ENCODE measurements at places on chromosomes 12 and 14. TPM values are rescaled to one million over a fixed set of nuclear protein-coding genes. Genes with fewer than 3 reads are reported as not detected.
A peak's percentile ranks its signal among the peaks of the same experiment; 100 is the strongest.

TPPP2 gene
- total RNA-seq = not detected

DNA sequence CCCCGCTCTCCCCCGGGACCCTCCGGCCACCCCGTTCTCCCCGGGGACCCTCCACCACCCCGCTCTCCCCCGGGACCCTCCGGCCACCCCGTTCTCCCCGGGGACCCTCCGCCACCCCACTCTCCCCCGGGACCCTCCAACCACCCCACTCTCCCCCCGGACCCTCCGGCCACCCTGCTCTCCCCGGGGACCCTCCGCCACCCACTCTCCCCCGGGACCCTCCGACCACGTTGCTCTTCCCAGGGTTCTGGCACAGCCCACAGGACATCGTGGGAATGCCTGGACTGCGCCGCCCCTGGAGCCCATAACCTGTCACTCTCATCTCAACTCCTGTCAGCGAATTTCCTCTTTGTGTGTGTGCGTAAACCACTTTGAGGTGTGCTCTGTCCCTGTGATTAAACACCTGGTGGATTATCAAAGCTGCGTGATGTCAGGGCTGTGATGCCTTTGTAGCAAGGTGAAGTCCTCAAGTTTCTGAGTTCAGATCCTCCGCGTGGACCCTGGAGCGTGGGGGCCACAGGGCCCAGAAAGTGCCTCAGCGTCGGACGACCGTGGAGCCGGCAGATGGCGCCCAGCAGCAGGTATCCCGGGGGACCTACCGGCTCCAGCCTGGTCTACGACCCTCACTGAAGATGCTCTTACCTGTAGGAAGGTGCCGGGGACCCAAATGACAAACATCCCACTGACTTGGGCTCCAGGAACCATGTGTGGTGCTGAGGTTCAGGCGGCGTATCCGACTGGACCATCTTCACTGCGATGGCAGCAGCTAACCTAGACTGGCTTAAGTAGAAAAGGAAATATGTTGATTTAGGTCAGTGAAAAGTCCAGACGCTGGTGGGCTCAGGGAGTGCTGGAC lies 63.2 kb upstream of the GALNT9 start:
- H3K27me3 ChIP-seq = no peaks in the 10 kb centered on the region
- no peaks in the 10 kb centered on the region for H3K36me3 ChIP-seq
- no peaks in the 10 kb centered on the region for H3K4me1 ChIP-seq
- H3K4me3 ChIP-seq = no peak overlapping the region

- H3K4me3 ChIP-seq = no peak overlapping the region
- no peaks in the 10 kb centered on the region for H3K27me3 ChIP-seq
Measured at GRCh38 chr12:101021911-101022388, 188.1 kb downstream of the SLC5A8 start.

PPP1R36 gene
- 2.3 TPM for total RNA-seq

LRP1-AS gene
- total RNA-seq = not detected

TMEM132C gene
- total RNA-seq = 7.2 TPM

DACT1 gene
- total RNA-seq = 9.8 TPM

AKAP3 gene
- 2.2 TPM for total RNA-seq

DCN gene
- total RNA-seq = 1,702 TPM

DNA sequence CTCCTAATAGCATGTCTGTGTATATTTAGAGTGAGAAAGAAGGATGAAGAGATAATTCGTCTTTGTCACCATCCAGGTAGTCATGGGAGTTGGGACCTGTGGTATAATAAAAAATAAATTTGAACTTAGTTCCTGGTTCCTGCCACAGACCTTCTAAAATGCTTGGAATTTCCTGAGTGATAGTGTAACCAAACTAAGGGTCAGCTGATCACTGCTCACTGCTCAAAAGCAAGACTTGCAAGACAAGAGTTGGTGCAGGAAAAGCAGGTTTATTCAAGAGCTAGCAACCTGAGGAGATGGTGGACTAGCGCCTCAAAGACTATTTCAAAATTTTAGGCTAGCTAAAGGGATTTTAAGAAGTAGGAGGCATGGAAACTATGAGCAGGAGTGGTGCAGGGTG lies 19.1 kb downstream of the ANG start:
- peak; percentile 43 for DNase-seq
- H3K27me3 ChIP-seq = no peaks in the 10 kb centered on the region
- no peak overlapping the region for H3K4me3 ChIP-seq
- no peaks in the 10 kb centered on the region for H3K4me1 ChIP-seq

DNA sequence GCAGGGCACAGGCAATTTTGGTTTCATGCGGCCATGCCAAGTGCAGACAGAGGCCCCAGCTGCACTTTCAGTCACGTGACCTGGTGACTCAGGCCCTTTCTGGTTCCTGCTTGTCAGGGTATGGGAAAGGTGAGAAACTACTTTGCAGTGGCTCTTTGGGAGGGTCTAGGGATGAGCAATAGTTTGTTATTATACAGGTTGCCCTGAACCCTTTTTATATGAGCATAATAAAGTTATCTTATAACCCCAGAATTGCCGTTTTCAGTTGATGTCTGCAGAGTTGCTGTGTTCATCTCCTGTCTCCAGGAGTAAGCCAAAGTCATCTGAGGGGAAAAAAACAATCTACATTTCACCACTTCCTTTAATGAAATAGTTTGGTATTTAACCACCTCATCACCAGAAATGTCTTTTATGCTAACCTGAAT lies 30.9 kb upstream of the EMP1 start:
- peak overlapping the region; percentile 88 for H3K27ac ChIP-seq
- no peaks in the 10 kb centered on the region for H3K27me3 ChIP-seq
- H3K4me1 ChIP-seq = peaks cover 6% of the 10 kb centered on the region
- DNase-seq = peak; percentile 92

- H3K27me3 ChIP-seq = no peaks in the 10 kb centered on the region
- H3K36me3 ChIP-seq = no peaks in the 10 kb centered on the region
- no peaks in the 10 kb centered on the region for H3K4me1 ChIP-seq
- H3K27ac ChIP-seq = no peak overlapping the region
Measured at GRCh38 chr12:104703372-104703771, 246.6 kb downstream of the CHST11 start.

DNA sequence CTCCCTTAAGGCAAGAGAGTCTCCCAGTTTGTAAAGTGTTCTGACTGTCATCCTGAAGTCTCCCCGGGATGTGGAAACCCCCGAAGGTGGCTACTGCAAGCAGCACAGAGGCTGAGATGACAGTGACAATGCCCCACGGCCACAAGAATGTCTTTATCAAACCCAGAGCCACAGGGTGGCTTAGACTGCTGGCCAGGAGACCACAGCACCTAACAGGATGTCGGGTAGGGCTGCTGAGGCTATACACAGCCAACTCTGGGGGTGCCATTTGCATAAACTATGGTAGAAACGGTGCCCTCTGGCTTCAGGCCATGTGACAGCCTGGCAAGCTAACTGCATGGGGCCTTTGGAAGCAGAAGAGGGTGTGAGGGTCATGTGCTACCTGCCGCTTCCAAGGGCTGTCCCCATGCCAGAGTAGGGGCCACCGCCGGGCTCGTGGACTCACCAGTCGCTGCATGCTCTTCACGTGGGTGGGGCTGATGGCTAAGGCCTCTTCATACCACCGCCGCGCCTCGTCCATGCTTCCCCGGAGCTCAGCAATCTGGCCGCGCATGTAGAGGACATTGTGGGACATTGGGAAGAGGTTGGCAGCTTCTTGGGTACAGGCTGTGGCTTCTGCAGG lies 180.9 kb downstream of the CALM1 start:
- H3K4me1 ChIP-seq = no peaks in the 10 kb centered on the region
- no peak for DNase-seq
- H3K36me3 ChIP-seq = no peaks in the 10 kb centered on the region
- no peak overlapping the region for H3K4me3 ChIP-seq

- no peak overlapping the region for H3K4me3 ChIP-seq
- DNase-seq = no peak
- no peaks in the 10 kb centered on the region for H3K27me3 ChIP-seq
- no peaks in the 10 kb centered on the region for H3K36me3 ChIP-seq
- no peak overlapping the region for H3K27ac ChIP-seq
Measured at GRCh38 chr12:125015680-125016310, 22.4 kb downstream of the BRI3BP start.

- H3K27ac ChIP-seq = no peak overlapping the region
- H3K4me3 ChIP-seq = no peak overlapping the region
- H3K27me3 ChIP-seq = no peaks in the 10 kb centered on the region
- no peaks in the 10 kb centered on the region for H3K36me3 ChIP-seq
- no peaks in the 10 kb centered on the region for H3K4me1 ChIP-seq
- DNase-seq = no peak
Measured at GRCh38 chr14:67908052-67908754, 88.6 kb downstream of the RAD51B start.

DNA sequence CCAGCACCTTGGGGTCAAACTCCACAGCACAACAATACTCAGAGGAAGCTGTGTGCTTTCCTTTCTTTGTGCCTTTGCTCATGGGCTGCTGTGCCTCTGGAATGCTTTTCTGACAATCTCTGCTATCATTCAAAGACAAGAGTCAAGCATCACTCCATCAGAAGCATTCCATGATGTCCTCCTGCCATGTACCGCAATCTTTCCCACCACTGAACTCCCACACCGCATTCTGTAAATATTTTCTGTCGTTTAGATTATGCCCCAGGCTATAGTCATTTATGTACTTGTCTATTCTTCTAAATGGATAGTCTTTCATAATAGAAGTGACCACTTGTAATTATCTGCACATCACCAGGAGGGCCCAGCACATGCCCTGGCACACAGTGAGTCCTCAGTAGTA lies 327.8 kb downstream of the PDZRN4 start:
- H3K27ac ChIP-seq = no peak overlapping the region
- no peaks in the 10 kb centered on the region for H3K36me3 ChIP-seq
- no peak for DNase-seq
- no peaks in the 10 kb centered on the region for H3K27me3 ChIP-seq
- no peaks in the 10 kb centered on the region for H3K4me1 ChIP-seq

B4GALNT3 gene
- total RNA-seq = 4.6 TPM

DNA sequence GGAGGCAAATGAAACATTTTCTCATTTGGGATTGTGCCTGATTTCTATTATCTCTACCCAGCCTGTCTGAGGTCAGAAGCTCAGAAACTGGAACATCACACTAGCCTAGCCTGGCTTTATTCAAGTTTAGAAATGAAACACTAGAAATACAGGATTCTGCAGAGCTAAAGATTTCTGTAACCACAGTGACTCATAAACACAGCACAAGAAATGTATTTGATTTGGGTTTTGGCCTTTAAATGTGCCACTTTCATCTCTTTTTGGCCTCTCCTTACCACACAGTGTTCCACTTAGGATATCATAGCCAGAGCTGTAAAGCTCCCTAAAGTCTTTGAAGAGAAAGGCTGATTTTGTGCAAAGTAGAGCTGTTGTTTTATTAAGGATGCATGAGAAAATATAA lies 307.5 kb downstream of the EMP1 start:
- H3K27me3 ChIP-seq = no peaks in the 10 kb centered on the region
- no peak overlapping the region for H3K27ac ChIP-seq
- no peaks in the 10 kb centered on the region for H3K36me3 ChIP-seq
- no peak overlapping the region for H3K4me3 ChIP-seq
- DNase-seq = no peak
- H3K4me1 ChIP-seq = no peaks in the 10 kb centered on the region

DNA sequence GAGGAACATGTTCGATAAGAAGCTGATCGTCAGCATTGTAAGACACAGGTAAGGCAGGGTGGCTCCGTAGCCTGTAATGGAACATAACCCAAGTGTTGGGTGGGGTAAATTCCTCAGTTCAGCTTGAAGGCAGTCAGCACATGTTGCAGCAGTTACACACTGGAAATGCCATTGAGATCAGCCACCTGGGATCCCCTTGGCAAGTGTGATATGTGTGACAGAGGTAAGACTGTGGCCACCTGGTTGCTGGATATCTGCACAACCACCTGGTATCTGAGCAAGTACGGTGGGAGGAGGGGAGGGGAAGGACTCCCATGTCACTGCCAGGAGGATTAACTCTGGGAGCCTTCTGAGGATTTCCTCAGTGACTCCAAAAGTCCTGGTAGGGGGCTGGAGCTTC lies 158.0 kb upstream of the CAND1 start:
- no peaks in the 10 kb centered on the region for H3K4me1 ChIP-seq
- DNase-seq = no peak
- H3K4me3 ChIP-seq = no peak overlapping the region
- no peak overlapping the region for H3K27ac ChIP-seq
- no peaks in the 10 kb centered on the region for H3K36me3 ChIP-seq
- H3K27me3 ChIP-seq = no peaks in the 10 kb centered on the region

GLS2 gene
- total RNA-seq = 0.16 TPM

- H3K36me3 ChIP-seq = no peaks in the 10 kb centered on the region
- no peak overlapping the region for H3K27ac ChIP-seq
- peaks cover 18% of the 10 kb centered on the region for H3K4me1 ChIP-seq
- DNase-seq = no peak
- H3K27me3 ChIP-seq = peaks cover 73% of the 10 kb centered on the region
Measured at GRCh38 chr12:48977290-48978281, 536 bp upstream of the WNT1 start.

DNAI7 gene
- 4.2 TPM for total RNA-seq

PPFIA2 gene
- 0.98 TPM for total RNA-seq

DNA sequence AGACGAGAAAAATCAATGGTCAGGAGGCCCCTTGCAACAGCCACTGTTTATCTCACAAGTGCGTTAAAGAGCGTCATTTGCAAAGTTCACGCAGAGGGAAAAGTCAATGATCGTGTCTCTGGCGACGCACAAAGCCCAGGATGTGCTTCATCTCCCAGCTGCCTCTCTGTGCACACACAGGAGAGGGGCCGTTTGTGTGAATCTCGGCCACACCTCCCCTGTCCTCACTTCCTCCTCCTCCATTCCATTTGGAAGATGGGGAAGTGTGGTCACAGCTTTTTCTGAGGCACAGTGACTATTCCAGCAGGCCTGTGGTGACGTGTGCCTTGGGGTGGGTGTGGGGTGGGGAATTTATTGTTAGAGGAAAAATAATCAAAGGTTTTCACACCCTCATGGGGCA lies 90.4 kb downstream of the RBM19 start:
- H3K27ac ChIP-seq = no peak overlapping the region
- H3K36me3 ChIP-seq = peaks cover 4% of the 10 kb centered on the region
- H3K4me3 ChIP-seq = no peak overlapping the region
- DNase-seq = no peak

- no peaks in the 10 kb centered on the region for H3K27me3 ChIP-seq
- H3K27ac ChIP-seq = peak overlapping the region; percentile 45
- peaks cover 2% of the 10 kb centered on the region for H3K4me1 ChIP-seq
- no peak overlapping the region for H3K4me3 ChIP-seq
- DNase-seq = no peak
Measured at GRCh38 chr14:74980398-74980730, 22.4 kb upstream of the EIF2B2 start.

GRCh38 chr14:80215756-80216581 lies 4.7 kb upstream of the DIO2 start:
- no peak overlapping the region for H3K27ac ChIP-seq
- no peaks in the 10 kb centered on the region for H3K27me3 ChIP-seq
- DNase-seq = no peak
- no peak overlapping the region for H3K4me3 ChIP-seq

GRCh38 chr12:122021822-122022392 lies at the start of gene BCL7A:
Gene BCL7A (plus strand): TSS chr12:122021884. CDS start chr12:122022092, 208 bp downstream.
- peak within 1 kb of the TSS; percentile 88 for H3K27ac ChIP-seq
- no peaks in the 10 kb centered on the region for H3K4me1 ChIP-seq
- no peaks in the 10 kb centered on the region for H3K36me3 ChIP-seq
- no peaks in the 10 kb centered on the region for H3K27me3 ChIP-seq
- H3K4me3 ChIP-seq = peak within 1 kb of the TSS; percentile 65
- peak; percentile 58 for DNase-seq

GRCh38 chr12:130879212-130879686 lies 7.4 kb downstream of the RAN start:
- peaks cover 6% of the 10 kb centered on the region for H3K36me3 ChIP-seq
- DNase-seq = no peak
- no peaks in the 10 kb centered on the region for H3K27me3 ChIP-seq
- H3K4me3 ChIP-seq = no peak overlapping the region

GRCh38 chr14:105150026-105150367 lies 18.6 kb downstream of the JAG2 start:
- H3K36me3 ChIP-seq = no peaks in the 10 kb centered on the region
- no peak for DNase-seq
- no peak overlapping the region for H3K4me3 ChIP-seq
- H3K4me1 ChIP-seq = no peaks in the 10 kb centered on the region

Measured in breast epithelium (tissue), 4 donors.